ENCODE measurements at places on chromosomes 11 and 22. TPM values are rescaled to one million over a fixed set of nuclear protein-coding genes. Genes with fewer than 3 reads are reported as not detected.
A peak's percentile ranks its signal among the peaks of the same experiment; 100 is the strongest.

Gene WBP2NL
- total RNA-seq, result not detected

Gene MMP8
- not detected for total RNA-seq

Gene SPON1
- 13.2 TPM for total RNA-seq

Gene CD3E
- not detected for total RNA-seq

- no peak for DNase-seq
- no peaks in the 10 kb centered on the region for H3K36me3 ChIP-seq
- peaks cover 17% of the 10 kb centered on the region for H3K4me1 ChIP-seq
- H3K27ac ChIP-seq, result no peak overlapping the region
- peaks cover 87% of the 10 kb centered on the region for H3K27me3 ChIP-seq
Observed at GRCh38 chr11:69700278-69701140, 3.3 kb downstream of the FGF19 start.

GRCh38 chr11:80929031-80929805 is 1488.4 kb upstream of the TENM4 start:
- no peak overlapping the region for H3K27ac ChIP-seq
- H3K4me1 ChIP-seq, result no peaks in the 10 kb centered on the region
- no peaks in the 10 kb centered on the region for H3K27me3 ChIP-seq
- H3K4me3 ChIP-seq, result no peak overlapping the region
- no peak for DNase-seq

DNA sequence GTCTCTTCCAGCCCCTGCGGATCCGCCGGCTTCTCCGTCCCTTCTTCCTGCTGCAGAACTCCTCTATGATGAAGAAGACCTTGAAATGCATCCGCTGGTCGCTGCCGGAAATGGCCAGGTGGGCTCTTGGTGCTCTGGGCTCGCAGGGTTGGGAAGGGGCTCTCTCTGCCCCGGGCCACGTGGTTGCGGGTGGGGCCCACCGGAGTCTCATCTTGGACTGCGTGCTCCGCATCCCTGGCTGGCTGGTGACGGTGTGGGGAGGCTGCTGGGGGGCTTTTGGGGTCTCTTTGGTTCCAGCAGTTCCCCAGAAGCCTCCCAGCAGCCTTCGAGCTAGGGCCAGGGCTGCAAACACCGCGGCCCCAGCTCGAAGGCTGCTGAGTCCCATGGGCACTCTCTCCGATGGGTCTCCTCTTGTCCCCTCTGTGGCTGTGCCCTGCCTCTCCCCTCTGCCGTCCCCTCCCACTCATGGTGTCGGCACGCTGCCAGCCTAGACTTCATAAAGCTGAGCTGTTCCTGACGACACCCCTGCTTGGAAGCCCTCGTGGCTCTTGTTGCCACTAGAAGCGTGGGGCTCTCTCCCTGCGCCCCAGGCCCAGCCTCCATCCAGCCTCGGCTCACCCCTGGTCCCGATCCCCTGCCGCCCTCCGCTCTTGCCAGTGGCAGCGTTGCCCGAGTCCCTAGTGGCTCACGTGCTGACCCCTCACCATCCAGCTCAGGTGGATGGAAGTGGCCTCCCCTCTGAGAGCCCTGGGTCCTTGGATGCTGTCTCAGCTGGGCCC is 14.3 kb downstream of the TPCN2 start:
- H3K27me3 ChIP-seq, result no peaks in the 10 kb centered on the region
- no peaks in the 10 kb centered on the region for H3K4me1 ChIP-seq
- no peaks in the 10 kb centered on the region for H3K36me3 ChIP-seq
- DNase-seq, result no peak
- no peak overlapping the region for H3K4me3 ChIP-seq
- no peak overlapping the region for H3K27ac ChIP-seq

DNA sequence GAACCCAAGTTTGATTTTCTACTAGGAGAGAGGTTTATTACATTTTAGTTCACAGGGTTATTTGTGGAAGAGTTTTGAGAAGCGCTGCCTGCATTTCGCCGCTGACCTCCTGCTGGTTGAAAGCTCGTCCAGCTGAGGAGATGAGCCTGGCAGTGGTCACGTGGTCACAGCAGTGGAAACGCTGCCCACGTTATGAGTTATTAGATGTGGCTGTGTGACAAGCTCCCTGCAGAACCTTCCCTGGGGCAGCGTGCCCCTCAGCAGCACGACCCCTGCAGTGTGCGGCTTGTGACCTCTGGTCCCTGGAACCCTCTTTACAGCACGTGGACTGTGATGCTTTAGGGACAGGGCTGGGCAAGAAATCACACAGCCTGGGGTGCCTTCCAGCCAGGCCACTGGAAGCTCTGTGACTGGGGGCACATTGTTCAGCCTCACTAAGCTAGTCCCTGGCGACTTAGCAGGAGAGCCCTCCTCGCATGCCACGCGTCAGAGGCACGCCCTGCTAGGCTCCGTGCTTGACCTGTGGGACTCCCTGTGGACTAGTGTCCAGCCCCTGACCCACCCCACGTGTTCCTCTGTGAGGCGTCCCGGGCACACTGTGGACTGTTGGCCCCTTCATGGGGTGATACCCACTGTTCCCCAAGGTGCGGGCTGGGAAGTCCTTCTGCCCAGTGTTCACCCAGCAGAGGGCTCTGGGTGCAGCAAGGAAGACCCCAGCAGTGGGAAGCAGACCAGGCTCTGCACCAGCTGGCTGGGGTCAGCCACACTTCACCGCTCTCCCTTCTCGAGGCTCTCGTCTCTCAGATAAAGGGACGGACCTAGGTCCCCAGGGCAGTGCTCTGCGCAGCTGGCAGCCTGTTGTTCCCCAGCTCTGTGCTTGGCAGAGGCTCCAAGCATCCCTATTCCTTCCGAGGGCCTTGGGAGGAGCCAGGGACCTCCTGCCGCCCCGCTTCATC is 349.5 kb downstream of the TBC1D22A start:
- H3K36me3 ChIP-seq, result peaks cover 2% of the 10 kb centered on the region
- H3K27me3 ChIP-seq, result no peaks in the 10 kb centered on the region
- H3K4me1 ChIP-seq, result peaks cover 16% of the 10 kb centered on the region
- H3K27ac ChIP-seq, result peak overlapping the region; percentile 31
- H3K4me3 ChIP-seq, result no peak overlapping the region
- DNase-seq, result no peak

GRCh38 chr22:29167032-29167911 is 38.4 kb upstream of the EMID1 start:
- H3K27ac ChIP-seq, result peak overlapping the region; percentile 81
- H3K27me3 ChIP-seq, result no peaks in the 10 kb centered on the region
- no peak overlapping the region for H3K4me3 ChIP-seq
- no peaks in the 10 kb centered on the region for H3K4me1 ChIP-seq
- DNase-seq, result no peak

- no peak for DNase-seq
- H3K27ac ChIP-seq, result no peak overlapping the region
- no peak overlapping the region for H3K4me3 ChIP-seq
- H3K36me3 ChIP-seq, result no peaks in the 10 kb centered on the region
Observed at GRCh38 chr11:102305352-102306047, 11.8 kb upstream of the BIRC3 start.

DNA sequence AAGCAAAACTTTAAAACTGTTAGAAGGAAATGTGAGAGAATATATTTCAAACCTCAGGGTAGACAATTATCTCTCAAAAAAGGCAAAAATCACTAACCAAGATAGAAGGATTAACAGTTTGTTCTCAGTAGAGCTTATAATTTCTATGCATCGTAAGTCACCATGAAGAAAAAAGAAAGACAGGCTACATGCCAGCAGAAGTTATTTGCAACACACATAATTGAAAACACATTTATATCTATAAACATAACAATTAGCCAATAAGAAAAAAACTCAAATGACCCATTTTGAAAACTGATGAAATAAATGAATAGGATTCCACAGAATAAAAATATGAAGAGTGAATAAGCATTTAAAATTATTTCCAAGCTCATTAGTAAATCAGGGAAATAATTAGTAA is 24.4 kb upstream of the SNX19 start:
- H3K36me3 ChIP-seq, result no peaks in the 10 kb centered on the region
- DNase-seq, result no peak
- H3K4me3 ChIP-seq, result no peak overlapping the region
- peaks cover 6% of the 10 kb centered on the region for H3K27me3 ChIP-seq

DNA sequence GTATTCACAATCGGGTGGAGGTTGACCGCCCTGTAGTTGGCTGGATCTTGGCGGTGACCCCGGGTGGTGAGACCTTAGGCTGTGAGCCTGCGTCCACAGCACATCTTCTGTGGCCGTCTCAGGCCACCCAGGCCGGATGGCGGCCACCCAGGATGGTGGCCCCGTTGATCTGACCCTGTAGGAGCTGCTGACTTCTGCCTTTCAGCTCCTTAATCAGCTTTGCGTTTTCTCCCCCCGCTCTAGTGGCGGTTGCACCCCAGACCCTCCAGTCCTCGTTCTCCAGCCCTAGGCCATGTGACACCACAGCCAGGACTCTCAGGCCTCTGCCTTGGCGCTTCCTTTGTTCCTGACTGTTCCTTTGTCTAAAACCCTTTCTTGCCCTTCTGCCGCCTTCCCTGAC is 244.0 kb downstream of the TBC1D22A start:
- H3K36me3 ChIP-seq, result no peaks in the 10 kb centered on the region
- no peak for DNase-seq
- no peaks in the 10 kb centered on the region for H3K4me1 ChIP-seq
- no peak overlapping the region for H3K27ac ChIP-seq
- H3K4me3 ChIP-seq, result no peak overlapping the region

DNA sequence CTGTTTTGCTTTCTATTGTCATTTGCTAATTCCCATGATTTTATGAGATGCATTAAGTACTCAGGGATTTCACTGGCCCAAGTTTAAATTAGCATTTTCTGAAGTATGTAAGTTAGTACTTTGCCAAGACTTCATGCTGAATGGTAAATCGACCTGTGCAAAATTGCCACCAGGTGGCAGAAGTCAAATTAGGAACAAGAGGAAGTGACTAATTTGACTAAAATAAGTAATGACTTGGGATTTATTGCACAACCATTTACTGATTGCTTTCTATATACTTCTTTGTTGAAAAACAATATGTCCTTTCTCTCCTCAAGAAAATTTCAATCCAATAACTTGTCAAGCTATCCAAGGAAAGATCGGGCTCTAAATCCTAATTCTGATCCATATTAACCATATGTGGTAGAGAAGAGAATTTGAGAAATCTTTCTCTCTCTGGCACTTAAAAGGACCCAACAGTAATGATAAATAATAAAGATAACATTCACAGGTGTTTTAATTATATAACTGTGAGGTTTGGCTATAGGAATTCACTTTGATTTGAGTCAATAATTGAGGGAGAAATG is 253.7 kb upstream of the CHORDC1 start:
- H3K27ac ChIP-seq, result no peak overlapping the region
- H3K4me1 ChIP-seq, result no peaks in the 10 kb centered on the region
- no peaks in the 10 kb centered on the region for H3K36me3 ChIP-seq
- no peak overlapping the region for H3K4me3 ChIP-seq
- H3K27me3 ChIP-seq, result no peaks in the 10 kb centered on the region
- peak; percentile 8 for DNase-seq

GRCh38 chr11:767238-767637 is 10.0 kb downstream of the GATD1 start:
- H3K4me1 ChIP-seq, result no peaks in the 10 kb centered on the region
- peaks cover 2% of the 10 kb centered on the region for H3K27me3 ChIP-seq
- peak overlapping the region; percentile 45 for H3K4me3 ChIP-seq
- H3K36me3 ChIP-seq, result peaks cover 5% of the 10 kb centered on the region

GRCh38 chr11:128471138-128471661 is 116.2 kb downstream of the ETS1 start:
- H3K4me3 ChIP-seq, result no peak overlapping the region
- peaks cover 6% of the 10 kb centered on the region for H3K27me3 ChIP-seq
- H3K4me1 ChIP-seq, result peaks cover 36% of the 10 kb centered on the region
- no peak overlapping the region for H3K27ac ChIP-seq
- peaks cover 5% of the 10 kb centered on the region for H3K36me3 ChIP-seq
